ENCODE measurements at places on chromosomes 1 and 21. TPM values are rescaled to one million over a fixed set of nuclear protein-coding genes. Genes with fewer than 3 reads are reported as not detected.

The TRNAU1AP gene
- 21.7 TPM for total RNA-seq

The KIFAP3 gene
- total RNA-seq: 39.1 TPM

The CSMD2 gene
- 11.1 TPM for total RNA-seq

The PAPPA2 gene
- 21.5 TPM for total RNA-seq

The FAM72D gene
- 1.00 TPM for total RNA-seq

The RSPH1 gene
- total RNA-seq: 0.43 TPM

The MAGOH gene
- total RNA-seq: 34.8 TPM

The UTS2 gene
- total RNA-seq: not detected

All from astrocyte (in vitro differentiated cells and primary cell).